ENCODE measurements at places on chromosomes 3 and 15.

DNA sequence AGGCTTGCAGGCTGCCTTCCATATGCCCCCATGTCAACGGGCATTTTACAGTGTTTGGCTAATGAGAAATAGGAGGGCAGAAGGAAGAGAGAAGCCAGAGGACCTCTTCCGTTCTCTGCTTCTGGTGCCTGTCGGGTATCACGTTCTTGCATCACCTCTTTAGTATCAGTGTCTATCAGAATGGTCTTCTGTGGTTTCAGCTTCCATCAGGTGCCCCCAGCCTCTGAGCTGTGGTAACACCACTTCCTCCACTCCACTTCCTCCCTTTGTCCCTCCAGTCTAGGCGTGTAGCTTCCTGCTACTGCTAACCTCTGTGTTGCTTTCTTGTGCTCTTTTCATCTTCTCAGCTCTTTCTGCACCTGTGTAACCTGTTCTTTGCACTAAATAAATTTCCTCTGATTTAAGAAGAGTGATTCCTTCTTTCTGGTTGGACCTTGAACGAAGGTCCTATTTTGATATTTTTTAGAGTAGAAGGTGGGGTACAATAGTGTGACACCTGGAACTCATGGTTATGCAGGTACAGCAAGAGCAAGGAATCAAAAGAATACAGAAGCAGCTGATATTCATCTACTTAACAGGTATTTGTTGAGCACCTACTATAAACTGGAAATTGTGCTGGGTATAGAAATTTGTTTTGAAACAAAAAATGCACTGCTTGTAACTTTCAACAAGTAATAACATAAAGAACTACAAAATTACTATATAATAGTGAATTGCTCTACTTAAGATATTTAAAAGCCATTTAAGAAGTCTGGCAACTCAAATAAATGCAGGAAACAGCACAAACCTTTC is 27.4 kb upstream of the FOXB1 start:
- no peak for DNase-seq

GRCh38 chr3:10173926-10174435 is 9.3 kb downstream of the IRAK2 start:
- DNase-seq = no peak

DNA sequence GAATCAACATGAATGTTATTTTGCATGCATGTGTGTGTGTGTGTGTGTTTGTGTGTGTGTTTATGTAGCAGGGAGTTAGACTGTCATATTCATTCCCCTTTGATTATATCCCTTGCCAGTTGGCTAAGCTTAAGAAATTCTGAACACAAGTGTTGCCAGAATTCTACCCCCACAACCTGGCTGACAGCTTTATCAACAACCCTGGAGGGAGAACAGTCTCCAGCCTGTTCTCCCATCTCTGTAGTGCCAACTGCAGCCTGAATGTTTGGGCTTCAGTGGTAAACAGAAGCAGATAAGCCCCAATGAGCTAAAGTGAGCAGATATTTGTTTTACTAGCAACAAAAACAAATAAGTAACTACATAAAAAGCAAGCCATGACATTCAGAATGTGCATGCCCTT is 162.6 kb upstream of the ABI3BP start:
- no peak for DNase-seq

GRCh38 chr3:169769287-169770181 is at the start of gene ACTRT3:
Gene ACTRT3, minus strand, starts transcription at chr3:169769561. Its CDS starts 41 bp downstream, at chr3:169769520.
- DNase-seq = peak; percentile 52

DNA sequence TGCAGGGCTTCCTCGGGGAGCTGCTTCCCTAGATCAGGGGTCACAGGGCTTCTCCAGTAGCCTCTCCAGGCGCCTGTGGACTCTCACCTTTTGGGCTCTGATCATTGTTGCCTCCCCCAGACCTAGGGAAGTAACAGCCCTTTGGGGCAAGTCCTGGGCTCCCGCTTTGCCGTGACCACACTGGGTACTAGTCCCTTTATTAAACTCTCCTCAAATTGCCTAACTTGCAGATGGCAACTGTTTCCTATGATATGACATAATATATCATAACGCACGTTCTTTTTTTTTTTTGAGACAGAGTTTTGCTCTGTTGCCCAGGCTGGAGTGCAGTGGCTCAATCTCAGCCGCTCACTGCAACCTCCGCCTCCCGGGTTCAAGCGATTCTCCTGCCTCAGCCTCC is 17.9 kb upstream of the NRROS start:
- no peak for DNase-seq

- DNase-seq = no peak
These were observed 111.4 kb downstream of the PGPEP1L start for GRCh38 chr15:98896002-98896721.

DNA sequence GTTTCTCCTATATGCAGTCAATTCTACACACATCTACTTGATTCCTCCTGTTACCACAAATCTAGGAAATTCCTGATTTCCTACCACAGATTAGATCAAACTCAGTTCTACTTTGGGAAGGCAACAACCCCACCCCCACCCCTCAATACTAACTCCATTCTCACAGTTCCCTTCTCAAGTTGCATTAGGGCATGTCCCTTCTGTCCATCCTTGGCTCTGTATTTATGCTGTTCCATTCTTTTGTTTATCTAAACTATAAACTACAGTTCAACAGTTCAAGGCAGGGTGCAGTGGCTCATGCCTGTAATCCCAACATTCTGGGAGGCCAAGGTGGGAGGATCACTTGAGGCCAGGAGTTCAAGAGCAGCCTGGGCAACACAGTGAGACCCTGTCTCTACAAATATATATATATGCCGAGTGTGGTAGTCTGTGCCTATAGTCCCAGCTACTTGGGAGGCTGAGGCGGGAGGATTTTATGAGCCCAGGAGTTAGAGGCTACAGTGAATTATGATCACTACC is 25.2 kb upstream of the IMPDH2 start:
- no peak for DNase-seq

DNA sequence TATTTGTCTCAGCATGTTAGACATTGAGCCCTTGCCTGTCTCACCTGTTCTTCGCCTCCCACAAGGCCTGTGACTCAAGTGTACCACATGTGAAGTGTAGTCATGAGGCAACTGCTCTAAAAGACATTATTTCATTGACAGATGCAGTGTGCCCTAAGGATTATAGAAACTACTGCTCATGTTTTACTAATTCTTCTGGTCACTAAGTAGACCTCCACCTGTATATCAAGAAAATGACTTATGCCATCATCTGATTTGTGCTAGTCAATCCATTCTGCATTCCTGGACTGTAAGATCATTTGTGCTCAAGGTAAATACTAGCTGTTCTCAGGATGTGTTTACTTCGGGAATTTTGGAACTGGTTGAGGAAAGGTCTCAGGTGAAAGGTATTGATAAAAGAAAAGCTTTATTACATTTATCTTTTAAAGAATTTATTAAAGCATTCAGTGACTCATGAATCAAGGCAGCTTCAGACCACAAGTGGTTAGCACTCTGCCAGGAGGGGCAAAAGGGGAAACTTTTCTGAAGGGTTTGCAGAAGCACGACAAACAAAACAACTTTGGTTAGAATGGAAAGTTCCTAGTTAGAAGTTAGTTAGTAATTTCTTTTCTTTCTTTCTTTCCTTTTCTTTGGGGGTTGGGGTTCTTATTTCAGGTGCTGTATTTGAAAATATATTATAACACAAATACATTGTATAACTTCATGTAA is 465.3 kb upstream of the CBLB start:
- peak; percentile 9 for DNase-seq
